AG04450 (cell line): ENCODE measurements at places on chromosomes 2 and 18.

DNA sequence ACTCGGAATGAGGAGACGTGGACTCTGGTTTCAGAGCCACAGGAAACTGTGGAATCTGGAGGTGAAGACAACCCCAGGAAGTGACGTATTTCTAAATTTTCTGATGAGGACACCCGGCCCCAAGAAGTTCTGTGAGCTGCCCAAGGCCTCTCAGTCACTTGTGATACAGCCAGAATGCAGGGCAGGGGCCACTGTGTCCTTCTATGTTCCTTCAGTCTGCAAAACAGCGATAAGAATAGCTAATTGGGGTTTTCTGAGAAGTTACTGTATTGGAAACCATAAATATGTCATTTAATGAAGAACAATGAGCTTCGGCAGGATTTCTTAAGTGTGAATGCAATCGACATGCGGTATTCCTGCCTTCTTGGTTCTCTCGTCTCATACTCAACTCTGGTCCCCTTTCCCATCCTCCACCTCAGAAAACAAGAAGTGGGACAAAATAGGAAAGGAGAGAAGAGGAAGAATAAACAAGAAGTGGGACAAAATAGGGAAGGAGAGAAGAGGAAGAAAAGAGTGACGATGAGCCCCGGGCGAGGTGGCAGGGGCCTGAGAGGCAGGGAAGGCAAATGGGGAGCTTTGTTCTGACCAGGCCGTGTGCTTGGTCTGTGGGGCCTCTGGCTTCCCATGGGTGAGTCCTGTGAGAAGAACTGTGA lies 282.0 kb upstream of the REV1 start:
- DNase-seq, result no peak

DNA sequence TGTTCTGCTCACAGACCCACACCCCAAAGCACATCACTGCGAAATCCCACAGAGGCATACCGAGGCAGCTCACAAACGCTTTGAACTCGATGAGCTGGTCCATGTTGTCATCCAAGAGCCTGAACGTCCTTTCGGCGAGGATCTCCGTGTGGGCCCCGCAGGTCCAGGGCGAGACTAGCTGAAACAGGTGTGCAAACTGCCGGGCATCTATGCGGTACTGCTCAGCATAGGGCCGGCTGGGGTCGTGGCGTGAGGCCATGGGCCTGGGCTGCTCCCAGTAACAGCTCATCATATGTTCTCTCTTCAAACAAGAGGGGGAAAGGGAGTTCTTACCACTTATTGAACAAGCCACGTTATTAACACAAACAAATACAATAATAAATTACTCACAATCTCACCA lies 20.1 kb downstream of the RPL31 start:
- DNase-seq, result no peak

GRCh38 chr2:64731746-64732145 lies 78.0 kb upstream of the SERTAD2 start:
- DNase-seq, result no peak

- DNase-seq, result no peak
These were observed 28.2 kb upstream of the CHRNA1 start for GRCh38 chr2:174792309-174793025.

DNA sequence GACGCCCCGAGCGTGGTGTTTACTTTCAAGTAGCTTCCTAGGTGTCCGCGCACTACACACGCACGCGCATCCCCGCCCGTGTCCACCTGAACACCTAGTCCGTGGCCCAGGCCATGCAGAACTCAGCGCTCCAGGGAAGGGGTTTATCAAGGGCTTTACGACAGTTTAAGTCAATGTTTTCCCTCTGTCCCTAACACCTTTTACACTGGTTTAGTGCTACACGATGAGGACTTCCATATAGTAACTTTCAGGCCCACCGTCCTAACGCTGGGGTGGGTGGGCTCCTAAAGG lies 1.4 kb upstream of the BCL2 start:
- DNase-seq, result no peak

GRCh38 chr2:217599906-217600305 lies 402.9 kb downstream of the TNS1 start:
- no peak for DNase-seq

DNA sequence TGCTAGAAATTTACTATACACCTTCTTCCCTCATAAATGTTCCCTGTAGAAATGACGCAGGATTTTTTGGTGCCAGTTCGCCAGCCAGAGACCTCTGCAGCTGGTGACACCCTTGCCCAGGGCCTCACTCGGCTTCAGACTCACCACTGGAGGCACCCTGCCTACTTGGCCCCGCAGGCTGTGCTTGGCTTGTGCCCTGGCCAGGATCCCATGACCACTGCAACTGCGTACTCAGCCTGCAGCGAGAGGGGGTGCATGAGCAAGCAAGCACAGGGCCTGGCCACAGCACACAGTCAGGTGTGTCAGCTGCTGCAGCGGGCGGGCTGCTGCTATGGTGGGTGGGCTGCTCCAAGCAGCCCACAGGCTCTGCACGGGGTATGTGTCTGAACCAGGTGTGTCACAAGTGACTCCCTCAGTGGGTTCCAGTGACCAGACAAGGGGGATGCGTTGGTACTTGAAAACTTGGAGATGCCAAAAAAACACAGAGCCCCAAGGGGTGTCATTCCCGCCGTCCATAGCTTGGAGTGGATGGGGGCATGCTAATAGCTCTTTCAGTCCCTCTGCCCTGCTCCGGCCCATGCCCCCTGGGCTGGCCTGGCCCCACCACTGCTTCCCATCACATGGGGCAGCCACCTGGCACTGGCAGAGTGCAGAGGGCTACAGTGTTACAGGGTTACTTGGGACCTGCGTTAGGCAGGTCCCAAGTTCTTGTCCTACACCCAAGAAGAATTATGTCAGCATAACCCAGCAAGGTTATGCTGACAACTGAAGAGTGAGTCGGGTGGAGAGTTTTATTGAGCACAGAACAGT lies 46.6 kb upstream of the TANC1 start:
- DNase-seq, result no peak
